ENCODE measurements at places on chromosomes 6 and 20.

GRCh38 chr6:119052292-119052889, 26.1 kb downstream of the FAM184A start:
- DNase-seq, result no peak

DNA sequence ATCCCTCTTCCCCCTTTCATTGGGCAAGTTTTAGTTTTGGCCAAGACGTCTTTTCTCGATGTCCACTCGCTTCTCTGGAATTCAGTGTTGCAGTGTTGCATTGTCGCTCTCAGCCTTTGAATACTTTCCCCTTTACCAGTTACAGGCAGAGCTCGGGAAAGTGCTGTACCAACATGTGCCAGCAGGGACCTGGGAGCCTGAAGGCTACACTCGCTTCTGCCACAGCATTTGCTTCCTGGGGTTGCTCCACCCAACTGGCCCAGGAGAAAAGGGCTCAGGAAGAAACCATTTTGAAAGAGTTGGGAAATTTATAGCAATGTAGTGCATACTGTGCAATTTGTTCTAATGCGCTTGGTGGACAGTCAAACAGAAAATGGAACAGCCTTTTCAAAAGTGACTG, 78.6 kb downstream of the LINC00237 start:
- peak; percentile 36 for DNase-seq

- DNase-seq, result no peak
Measured at GRCh38 chr6:93927731-93928130, 508.4 kb upstream of the EPHA7 start.

GRCh38 chr6:136809091-136809860, 13.1 kb upstream of the PEX7 start:
- no peak for DNase-seq

GRCh38 chr20:58251348-58251978, 23.0 kb upstream of the ANKRD60 start:
- DNase-seq, result no peak

GRCh38 chr6:158552055-158552795, 7.7 kb upstream of the TMEM181 start:
- no peak for DNase-seq

DNA sequence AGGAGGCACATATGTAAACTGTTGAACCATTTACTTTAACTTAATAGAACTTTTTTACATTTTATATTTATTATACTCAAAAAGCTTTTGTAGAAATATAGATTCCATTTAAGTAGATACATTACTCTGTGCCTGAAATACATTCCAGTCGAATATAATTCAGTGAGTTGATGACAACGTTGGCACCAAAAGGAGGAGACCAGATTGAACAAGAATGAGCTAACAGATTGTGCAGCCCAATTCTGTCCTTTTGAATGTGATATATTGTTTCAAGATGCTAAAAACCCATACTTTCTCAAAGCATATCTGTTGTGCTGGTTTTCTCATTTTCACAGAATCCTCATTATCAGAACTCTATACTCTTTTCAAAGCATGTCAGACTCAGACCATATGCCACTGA, 147.4 kb upstream of the SIM1 start:
- no peak for DNase-seq

DNA sequence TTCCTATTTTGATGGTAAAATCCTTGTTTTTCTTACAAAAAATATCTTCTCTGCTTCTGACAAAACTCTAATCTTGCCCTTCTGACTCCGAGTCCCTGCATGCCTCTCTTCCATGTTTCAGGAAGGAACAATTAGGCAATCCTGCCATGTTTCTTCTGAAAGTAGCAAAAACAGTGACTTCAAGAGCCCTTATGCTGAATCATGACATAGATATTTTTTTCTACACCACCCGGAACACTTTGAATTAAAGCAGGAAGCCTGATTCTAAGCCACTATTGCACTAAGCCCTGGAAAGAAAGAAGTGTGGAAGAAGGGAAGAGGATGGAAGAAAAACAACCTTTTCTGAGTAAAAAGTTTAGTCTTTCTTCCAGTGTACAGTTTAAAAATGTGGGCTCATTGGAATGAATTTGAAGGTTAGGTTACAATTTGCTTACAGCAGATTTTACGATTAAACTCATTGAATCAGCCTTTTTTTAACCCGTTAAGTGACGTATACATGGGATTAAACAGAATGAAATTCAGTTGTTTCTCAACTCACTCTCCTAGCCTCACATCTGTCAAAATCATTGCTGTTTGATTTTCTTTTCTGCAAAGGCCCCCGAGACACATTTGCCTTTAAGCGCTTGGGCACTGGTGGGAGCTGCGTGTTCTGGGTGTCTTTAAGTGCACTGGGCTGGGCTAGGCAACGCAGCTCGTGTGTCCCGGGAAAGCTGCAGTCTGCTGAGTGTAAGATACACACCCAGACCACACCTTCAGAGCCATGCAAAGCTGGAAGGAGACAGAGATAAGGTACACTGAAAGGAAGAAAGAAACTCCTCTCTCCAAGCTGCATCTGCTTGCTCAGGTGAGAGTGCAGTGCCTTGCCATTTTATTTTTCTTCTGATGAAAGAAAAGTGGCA, 159.4 kb upstream of the CITED2 start:
- no peak for DNase-seq

GRCh38 chr6:35199866-35200265, 13.9 kb upstream of the SCUBE3 start:
- DNase-seq, result no peak

- no peak for DNase-seq
Measured at GRCh38 chr6:151498327-151498726, 4.5 kb downstream of the CCDC170 start.

- no peak for DNase-seq
Measured at GRCh38 chr6:80531681-80532619, 425.5 kb downstream of the BCKDHB start.

DNA sequence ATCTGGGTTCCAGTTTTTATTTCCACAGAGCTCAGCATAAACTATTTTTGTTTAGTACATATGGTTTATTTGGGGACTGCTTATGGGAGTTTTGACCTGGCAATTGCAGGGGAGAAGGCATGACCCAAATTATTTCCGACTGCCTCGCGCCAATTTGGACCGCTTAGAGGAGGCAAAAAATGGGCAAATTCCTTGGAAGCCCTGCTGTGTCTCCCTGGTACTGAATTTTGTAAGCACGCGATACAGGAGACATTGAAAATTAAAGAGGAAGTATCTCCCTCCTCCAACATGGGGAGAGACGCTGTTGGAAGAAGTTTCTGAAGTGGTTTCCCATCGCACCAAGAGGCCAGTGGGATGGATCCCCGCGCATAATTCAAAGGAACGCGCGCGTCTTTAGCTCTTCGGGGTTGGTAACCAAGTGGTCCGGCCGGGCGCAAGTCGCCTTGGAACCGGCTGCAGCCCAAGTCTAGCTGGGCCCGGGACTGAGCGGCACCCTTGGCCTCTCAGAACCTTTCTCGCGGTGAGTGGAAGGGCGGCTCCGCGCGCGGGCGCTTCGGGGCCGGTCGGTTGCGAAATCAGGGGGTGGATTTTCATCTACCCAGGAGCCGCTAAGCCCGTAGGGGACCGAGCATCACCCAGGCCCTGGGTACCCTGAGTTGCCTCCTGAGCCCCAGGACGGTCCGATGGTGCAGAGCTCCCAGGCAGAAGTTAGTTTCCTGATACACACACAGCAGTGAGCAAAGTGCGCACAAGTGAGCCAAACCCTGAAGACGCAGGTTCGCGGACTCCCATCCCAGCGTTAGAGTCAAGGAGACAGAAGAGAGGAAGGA, 6.2 kb downstream of the NKX2-2 start:
- no peak for DNase-seq

DNA sequence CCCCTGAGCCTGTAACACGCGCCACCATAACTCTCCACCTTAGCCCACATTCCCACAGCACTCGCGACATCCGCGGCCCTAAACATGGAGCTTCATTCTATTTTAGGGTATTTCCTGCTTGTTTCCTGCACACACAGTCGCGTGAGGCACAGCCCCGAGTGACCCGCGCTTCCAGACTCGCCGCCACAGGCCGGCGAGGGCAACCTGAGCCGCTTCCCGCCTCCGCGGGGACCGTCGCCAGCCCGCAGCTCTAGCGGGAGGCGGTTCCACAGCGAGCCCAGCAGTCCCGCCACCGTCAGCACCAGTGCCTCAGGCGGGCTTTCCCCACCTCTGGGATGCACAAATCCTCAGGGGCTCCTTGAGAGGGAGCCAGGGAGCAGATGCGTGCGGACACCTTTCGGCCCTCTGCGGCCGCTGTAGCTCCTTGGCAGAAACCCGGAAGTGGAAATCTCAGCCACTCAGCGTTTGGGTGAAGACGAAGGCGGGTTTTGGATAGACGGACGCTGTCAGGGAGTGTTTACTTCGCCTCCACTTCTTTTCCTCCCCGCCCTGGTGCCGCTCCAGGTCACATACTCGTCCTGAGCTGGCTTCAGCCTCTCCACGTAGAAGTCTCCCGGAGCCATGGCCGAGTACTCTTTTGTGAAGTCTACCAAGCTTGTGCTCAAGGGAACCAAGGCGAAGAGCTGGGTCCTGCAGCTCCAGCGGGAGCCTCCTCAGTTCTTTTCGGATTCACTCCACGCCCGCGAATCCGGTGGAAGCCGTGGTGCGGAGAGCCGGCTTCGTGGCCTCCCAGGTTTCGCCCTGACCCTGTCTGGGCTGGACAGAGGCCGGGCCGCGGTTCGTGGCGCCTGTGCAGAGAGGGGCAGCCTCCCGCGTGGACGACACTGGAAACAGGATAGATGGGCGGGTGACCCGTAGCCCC, 2177.4 kb upstream of the DEFB115 start:
- peak; percentile 76 for DNase-seq

DNA sequence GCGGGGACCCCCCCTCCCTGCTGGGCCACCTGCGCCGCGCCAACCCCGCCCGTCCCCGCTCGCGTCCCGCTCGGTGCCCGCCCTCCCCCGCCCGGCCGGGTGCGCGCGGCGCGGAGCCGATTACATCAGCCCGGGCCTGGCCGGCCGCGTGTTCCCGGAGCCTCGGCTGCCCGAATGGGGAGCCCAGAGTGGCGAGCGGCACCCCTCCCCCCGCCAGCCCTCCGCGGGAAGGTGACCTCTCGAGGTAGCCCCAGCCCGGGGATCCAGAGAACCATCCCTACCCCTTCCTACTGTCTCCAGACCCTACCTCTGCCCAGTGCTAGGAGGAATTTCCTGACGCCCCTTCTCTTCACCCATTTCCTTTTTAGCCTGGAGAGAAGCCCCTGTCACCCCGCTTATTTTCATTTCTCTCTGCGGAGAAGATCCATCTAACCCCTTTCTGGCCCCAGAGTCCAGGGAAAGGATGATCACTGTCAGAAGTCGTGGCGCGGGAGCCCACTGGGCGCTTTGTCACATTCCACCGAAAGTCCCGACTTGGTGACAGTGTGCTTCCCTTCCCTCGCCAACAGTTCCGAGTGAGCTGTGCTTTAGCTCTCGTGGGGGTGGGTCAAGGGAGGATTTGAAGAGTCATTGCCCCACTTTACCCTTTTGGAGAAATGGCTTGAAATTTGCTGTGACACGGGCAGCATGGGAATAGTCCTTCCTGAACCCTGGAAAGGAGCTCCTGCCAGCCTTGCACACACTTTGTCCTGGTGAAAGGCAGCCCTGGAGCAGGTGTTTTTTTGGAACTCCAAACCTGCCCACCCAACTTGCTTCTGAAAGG, 2.1 kb downstream of the VEGFA start:
- peak; percentile 69 for DNase-seq

DNA sequence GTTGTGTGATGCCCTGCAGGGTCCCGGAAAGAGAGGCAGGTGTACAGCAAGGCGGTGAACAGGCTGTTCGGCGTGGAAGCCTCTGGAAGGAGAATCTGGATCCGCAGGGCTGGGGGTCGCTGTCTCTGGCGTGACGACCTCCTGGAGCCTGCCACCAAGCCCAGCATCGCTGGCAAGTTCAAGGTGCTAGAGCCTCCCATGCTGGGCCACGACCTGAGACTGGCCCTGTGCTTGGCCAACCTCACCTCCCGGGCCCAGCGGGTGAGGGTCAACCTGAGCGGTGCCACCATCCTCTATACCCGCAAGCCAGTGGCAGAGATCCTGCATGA, 36.5 kb downstream of the TGM6 start:
- DNase-seq, result no peak

Data from PC-9 (cell line).